Hindlimb muscle (tissue), 1 donor: ENCODE measurements at places on chromosomes 6 and 20.

- no peak for DNase-seq
These were observed 79.4 kb downstream of the CD24 start for GRCh38 chr6:106894978-106895702.

DNA sequence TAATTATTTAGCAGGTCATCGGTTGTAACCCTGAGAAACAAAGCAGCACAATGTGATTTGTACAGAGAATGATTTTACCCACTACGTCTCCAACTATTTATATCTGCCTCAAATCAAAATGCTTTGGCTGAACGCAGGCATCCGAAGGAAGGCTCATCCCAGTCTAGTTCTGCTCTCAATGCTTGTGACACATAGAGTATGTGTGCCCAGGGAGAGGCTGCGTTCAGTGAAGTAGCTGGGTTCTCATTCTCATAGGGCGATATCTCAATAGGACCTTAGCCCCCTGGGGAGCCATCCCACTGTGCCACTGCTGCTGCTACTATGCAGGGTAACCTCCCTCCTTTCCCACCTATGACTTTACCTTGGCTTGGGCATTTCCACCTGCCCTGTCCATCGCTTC is 407 bp downstream of the GABRR2 start:
- no peak for DNase-seq

GRCh38 chr6:160634706-160635105 is 29.4 kb downstream of the LPA start:
- no peak for DNase-seq

DNA sequence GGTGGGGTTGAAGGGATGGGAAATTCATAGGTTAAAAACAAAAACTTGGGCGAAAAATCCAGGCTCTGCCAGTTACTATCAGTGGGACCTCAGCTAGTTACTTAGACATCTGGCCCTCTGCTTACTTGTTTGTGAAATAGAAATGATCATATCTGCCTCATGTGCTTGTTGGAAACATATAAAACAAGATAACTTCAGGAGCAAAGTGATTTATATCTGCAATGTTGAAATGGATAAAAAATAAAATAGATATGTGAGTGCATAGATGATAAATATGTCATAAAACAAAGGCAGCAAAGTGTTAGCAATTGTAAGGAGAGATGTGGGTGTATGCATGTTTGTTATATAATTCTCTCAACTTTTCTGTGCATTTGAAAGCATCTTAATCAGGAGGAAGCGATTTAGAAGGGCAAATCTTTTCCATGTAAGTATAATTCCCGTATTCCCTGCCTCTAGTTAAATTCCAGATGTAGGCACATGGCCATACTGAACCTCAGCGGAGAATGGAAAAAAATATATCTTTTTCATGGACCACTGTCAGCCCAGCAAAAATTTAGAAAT is 579.0 kb upstream of the FLRT3 start:
- DNase-seq: no peak

- no peak for DNase-seq
These were observed 82.0 kb downstream of the SMPDL3A start for GRCh38 chr6:122871079-122871478.

- peak; percentile 26 for DNase-seq
These were observed 171.3 kb downstream of the GRM1 start for GRCh38 chr6:146200176-146200575.

DNA sequence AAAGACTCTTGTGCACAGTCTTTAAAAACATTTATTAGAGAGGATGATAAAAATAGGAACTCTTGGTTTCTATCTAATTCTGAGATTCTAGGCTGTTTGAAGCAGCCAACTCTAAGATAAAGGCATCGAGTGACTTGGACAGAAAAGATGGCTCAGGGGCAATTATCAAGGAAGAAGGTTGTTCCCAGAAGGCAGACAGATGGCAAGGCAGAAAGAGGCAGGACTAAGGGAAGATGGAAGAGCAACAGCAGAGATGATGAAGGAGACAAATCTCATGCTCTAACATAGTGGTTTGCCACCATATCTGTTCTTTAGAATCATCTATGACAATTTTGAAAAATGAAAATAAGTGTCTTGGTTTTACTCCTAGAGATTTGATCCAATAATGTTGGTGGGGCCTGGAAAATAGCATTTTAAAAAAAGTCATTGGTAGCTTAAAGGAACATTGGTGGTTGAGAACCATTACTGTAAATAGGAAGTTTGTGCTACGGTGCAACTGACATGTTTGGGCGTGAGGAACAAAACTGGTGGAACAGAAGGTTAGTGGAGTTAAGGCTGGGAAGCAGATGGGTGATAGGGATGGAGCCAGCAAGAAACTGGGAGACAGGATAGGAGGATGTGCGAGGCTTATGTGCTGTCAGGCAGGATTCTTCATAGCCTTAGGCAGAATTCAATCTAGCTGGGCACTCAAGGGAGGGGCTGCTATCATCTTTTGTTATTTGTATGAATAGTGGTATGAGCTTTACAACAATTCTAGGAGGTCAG is 751.1 kb downstream of the DHX35 start:
- DNase-seq: no peak

DNA sequence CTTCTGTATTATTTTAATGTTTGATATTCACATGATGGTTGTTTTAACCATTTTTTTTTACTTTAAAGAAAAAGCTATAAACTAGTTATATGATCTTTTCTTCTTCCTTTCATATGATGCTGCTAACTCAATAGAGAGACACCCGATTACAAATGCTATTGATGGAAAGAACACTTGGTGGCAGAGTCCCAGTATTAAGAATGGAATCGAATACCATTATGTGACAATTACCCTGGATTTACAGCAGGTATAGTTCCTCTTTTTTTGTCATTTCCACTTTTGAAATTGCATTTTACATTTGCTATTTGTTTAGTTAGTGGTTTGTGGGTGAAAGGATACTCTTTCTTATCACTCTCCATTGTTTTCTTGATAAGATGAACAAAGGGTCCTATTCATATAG is 176.7 kb downstream of the LAMA2 start:
- no peak for DNase-seq

DNA sequence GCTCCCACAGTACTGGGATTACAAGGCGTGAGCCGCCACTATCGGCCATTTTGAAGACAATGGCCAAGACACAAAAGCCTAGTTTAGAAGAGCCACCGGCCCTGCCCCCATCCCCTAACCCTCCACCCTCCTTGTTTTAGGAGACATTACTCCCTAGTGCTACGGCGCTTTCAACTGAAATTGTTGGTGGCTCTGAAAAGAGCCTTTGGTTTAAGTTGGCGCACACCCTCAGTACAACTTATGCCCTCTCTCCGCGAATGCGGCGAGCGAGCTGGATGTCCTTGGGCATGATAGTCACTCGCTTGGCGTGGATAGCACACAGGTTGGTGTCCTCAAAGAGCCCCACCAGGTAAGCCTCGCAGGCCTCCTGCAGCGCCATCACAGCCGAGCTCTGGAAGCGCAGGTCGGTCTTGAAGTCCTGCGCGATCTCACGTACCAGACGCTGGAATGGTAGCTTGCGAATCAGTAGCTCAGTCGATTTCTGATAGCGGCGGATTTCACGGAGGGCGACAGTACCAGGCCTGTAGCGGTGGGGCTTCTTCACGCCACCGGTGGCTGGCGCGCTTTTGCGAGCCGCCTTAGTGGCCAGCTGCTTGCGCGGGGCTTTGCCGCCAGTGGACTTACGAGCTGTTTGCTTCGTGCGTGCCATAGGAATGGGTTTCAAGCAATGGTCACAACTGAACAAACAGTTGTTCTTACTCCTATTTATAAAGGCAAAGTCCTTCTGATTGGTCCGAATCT is 114.9 kb upstream of the BTN3A2 start:
- peak; percentile 79 for DNase-seq

GRCh38 chr6:90190752-90191395 is 105.8 kb downstream of the BACH2 start:
- DNase-seq: no peak
